ENCODE measurements at places on chromosomes 3 and 15.

DNA sequence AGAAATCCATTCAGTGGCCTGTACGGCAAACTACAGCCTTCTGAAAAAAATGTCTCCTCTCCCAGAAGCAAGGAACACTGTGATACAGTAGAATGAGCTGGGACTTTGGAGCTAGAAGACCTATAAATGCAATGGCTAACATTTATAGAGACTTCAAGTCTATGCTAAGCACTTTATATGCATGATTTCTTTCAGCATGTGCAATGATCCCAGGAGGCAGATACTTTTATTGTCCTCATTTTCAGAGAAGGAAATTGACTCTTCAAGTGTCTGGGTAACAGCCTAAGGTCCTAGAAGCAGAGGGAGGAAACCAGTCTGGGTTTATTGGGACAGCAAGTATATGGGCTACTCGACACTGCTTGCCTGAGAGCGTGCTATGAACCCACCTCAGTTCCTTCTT lies 140.9 kb downstream of the ALDH1A2 start:
- no peak for DNase-seq

- DNase-seq: no peak
These were observed 35.1 kb downstream of the DNAH1 start for GRCh38 chr3:52350981-52351761.

DNA sequence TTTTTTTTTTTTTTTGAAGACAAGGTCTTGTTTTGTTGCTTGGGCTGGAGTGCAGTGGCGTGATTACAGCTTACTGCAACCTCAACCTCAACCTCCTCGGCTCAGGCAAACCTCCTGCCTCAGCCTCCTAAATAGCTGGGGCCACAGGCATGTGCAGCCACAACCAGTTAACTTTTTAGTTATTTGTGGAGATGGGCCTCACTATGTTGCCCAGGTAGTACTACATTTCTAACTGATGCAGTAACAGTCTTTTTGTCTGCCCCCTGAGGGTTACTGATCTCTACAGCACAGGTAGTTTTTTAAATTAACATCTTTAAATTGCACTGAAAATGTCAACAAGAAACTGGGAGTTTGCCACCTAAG lies 3.4 kb upstream of the LMLN start:
- DNase-seq: no peak

- DNase-seq: no peak
These were observed 90.4 kb downstream of the CMSS1 start for GRCh38 chr3:99907959-99908544.

GRCh38 chr3:160501325-160501724 lies 51.7 kb upstream of the TRIM59 start:
- DNase-seq: no peak

GRCh38 chr3:197545101-197545500 lies 10.7 kb downstream of the BDH1 start:
- no peak for DNase-seq
